Left lung (tissue), 14 donors: ENCODE measurements at places on chromosomes 11 and 22.

- peak overlapping the region; percentile 98 for H3K4me3 ChIP-seq
- H3K27ac ChIP-seq = peak overlapping the region; percentile 80
- H3K36me3 ChIP-seq = peaks cover 32% of the 10 kb centered on the region
- H3K27me3 ChIP-seq = no peaks in the 10 kb centered on the region
- H3K4me1 ChIP-seq = peaks cover 6% of the 10 kb centered on the region
Measured at GRCh38 chr22:23716811-23717801, 26.3 kb downstream of the RGL4 start.

- DNase-seq = no peak
- H3K27ac ChIP-seq = no peak overlapping the region
- no peak overlapping the region for H3K4me3 ChIP-seq
Measured at GRCh38 chr11:67090717-67091116, 28.3 kb upstream of the KDM2A start.

- H3K4me3 ChIP-seq = no peak overlapping the region
- no peaks in the 10 kb centered on the region for H3K4me1 ChIP-seq
- H3K36me3 ChIP-seq = no peaks in the 10 kb centered on the region
- no peak for DNase-seq
- H3K27ac ChIP-seq = no peak overlapping the region
- H3K27me3 ChIP-seq = no peaks in the 10 kb centered on the region
Measured at GRCh38 chr11:104130161-104130560, 33.8 kb downstream of the PDGFD start.

- H3K36me3 ChIP-seq = peaks cover 4% of the 10 kb centered on the region
- no peaks in the 10 kb centered on the region for H3K4me1 ChIP-seq
- no peak overlapping the region for H3K27ac ChIP-seq
Measured at GRCh38 chr22:43535336-43535735, 123.5 kb downstream of the MPPED1 start.

- no peaks in the 10 kb centered on the region for H3K36me3 ChIP-seq
- no peak for DNase-seq
- no peak overlapping the region for H3K27ac ChIP-seq
- H3K27me3 ChIP-seq = no peaks in the 10 kb centered on the region
- H3K4me1 ChIP-seq = peaks cover 8% of the 10 kb centered on the region
Measured at GRCh38 chr11:46850829-46851380, 4.8 kb upstream of the CKAP5 start.

- H3K27ac ChIP-seq = no peak within 1 kb of the TSS
- H3K36me3 ChIP-seq = no peaks in the 10 kb centered on the region
- DNase-seq = peak; percentile 56
- peak within 1 kb of the TSS; percentile 32 for H3K4me3 ChIP-seq
- peaks cover 36% of the 10 kb centered on the region for H3K4me1 ChIP-seq
Measured at GRCh38 chr11:79440571-79441460, at the start of gene TENM4. Gene TENM4, minus strand, starts transcription at chr11:79441030. Its CDS starts 371,086 bp downstream, at chr11:79069944.

DNA sequence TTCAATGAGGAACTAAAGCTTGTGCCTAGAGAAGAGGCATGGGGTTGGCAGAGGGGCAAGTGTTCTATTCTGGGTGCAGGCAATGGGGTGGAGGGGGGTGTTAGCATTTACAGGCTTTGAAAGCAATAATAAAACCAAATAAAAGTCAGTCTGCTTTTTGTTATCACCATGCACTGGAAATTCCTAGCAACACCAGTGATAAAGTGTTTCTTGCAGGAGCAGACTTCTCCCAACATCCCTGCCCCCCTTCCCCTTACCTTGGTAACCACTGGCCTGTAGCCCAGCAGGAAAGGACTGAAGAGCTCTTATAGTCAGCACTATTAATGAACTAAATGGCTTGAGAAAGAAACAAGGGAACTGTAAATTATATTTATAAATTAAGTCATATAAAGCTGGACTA is 65.2 kb upstream of the SESN3 start:
- no peaks in the 10 kb centered on the region for H3K27me3 ChIP-seq
- no peak for DNase-seq
- peaks cover 8% of the 10 kb centered on the region for H3K4me1 ChIP-seq
- H3K27ac ChIP-seq = peak overlapping the region; percentile 7
- no peak overlapping the region for H3K4me3 ChIP-seq
- H3K36me3 ChIP-seq = no peaks in the 10 kb centered on the region

DNA sequence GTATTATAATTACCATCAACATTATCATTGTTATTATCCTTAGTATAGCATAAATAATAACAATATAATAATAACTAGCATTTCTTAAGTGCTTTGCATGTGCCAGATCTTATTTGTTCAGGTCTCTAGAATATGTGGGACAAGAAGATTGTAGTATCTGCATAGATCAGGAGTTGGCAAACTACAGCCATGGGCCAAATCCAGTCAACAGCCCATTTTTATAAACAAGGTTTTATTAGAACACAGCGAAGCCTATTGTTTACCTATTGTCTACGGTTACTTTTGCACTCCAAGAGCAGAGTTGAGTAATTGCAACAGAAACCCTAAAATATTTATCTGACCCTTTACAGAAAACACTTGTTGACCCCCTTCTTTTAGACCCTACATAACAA is 81.4 kb downstream of the SLC1A2 start:
- no peaks in the 10 kb centered on the region for H3K36me3 ChIP-seq
- no peak overlapping the region for H3K27ac ChIP-seq
- H3K4me3 ChIP-seq = no peak overlapping the region
- no peak for DNase-seq
- H3K27me3 ChIP-seq = no peaks in the 10 kb centered on the region

GRCh38 chr11:123560006-123560405 is 94.4 kb downstream of the SCN3B start:
- H3K27ac ChIP-seq = no peak overlapping the region
- H3K27me3 ChIP-seq = peaks cover 42% of the 10 kb centered on the region
- H3K4me1 ChIP-seq = no peaks in the 10 kb centered on the region
- peak; percentile 66 for DNase-seq
- no peaks in the 10 kb centered on the region for H3K36me3 ChIP-seq
- H3K4me3 ChIP-seq = peak overlapping the region; percentile 21

GRCh38 chr11:9347100-9347499 is 32.7 kb upstream of the TMEM41B start:
- H3K36me3 ChIP-seq = no peaks in the 10 kb centered on the region
- no peak for DNase-seq
- H3K4me1 ChIP-seq = no peaks in the 10 kb centered on the region
- H3K4me3 ChIP-seq = no peak overlapping the region

DNA sequence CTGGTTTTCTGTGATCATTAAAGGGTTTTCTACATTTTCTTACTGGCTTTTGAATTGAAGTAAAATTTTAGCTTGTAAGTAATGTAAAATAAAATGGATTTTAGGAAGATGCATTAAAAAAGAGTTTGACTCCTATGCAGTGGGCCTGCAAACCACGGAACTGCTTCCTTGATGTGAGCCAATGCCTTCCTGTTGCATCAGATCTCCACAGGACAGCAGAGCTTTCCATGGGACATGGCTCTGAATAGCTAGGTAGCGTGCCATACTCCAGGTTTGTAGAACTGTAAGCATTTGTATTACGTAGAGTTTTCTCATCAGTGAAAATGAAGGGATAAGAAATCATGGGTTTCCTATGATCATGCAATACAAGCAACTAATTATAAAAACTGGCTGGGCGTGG is 133.4 kb downstream of the SWAP70 start:
- no peak for DNase-seq
- no peak overlapping the region for H3K27ac ChIP-seq
- no peaks in the 10 kb centered on the region for H3K4me1 ChIP-seq
- H3K27me3 ChIP-seq = no peaks in the 10 kb centered on the region

- no peak overlapping the region for H3K27ac ChIP-seq
- no peaks in the 10 kb centered on the region for H3K4me1 ChIP-seq
- no peak for DNase-seq
- peaks cover 16% of the 10 kb centered on the region for H3K27me3 ChIP-seq
Measured at GRCh38 chr22:23571486-23571885, 8.6 kb downstream of the IGLL1 start.

DNA sequence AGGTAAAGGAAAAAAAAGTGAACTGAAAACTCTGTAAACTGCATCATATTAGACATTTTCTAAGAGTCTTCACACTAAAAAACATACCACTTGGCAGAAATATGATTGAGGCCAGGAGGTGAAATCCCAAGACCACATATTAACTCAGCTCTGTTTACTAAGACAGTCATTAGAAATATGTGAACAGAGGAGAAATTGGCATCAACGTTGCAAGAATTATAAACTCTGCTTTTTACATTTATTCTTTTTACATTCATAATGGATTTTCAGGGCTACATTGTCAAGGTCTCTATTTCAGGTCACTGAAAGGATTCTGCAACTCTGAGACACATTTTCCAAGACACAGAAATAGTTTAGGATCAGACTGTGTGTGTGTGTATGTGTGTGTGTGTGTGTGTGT is 1364.0 kb downstream of the LRRC4C start:
- H3K27me3 ChIP-seq = no peaks in the 10 kb centered on the region
- no peak overlapping the region for H3K27ac ChIP-seq
- H3K4me1 ChIP-seq = no peaks in the 10 kb centered on the region
- DNase-seq = no peak
- no peaks in the 10 kb centered on the region for H3K36me3 ChIP-seq

GRCh38 chr11:40293655-40294348 is 1165.7 kb downstream of the LRRC4C start:
- no peaks in the 10 kb centered on the region for H3K4me1 ChIP-seq
- peak; percentile 39 for DNase-seq
- H3K27ac ChIP-seq = peak overlapping the region; percentile 67
- no peaks in the 10 kb centered on the region for H3K27me3 ChIP-seq

DNA sequence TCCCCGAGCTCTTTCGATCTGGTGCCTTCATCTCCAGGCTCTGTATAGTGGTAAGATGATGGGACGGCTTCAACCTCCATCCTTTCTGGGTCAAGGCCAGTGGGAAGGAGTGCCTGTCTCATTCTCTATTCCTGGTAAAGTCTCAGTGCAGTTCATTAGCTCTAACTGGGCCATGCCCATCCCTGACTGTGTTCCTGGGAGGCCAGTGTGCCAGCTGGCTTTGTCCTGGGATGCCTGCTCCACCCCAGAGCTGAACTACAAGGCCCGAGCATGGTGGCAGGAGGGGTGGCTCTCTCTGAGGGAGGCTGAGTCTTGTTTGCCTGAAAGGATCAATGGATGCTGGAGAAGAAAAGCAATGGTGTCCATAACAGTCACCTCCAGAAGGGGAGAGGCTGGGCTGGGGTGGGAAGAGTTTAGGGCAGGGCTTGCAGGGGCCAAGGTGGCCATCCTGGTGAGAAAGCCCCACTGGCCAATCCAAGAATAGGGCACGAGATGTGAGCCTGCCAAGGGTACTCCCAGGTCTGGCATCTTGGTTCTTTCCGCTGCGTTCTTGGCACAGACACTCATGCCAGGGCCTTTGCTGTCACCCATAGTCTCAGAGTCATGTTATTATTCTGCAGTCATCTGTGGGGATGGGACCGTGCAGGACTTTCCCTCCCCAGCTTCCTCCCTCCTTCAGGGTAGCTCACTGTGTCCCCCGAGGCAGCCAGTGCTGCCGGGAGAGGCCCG is 60.1 kb downstream of the PARVB start:
- H3K27me3 ChIP-seq = no peaks in the 10 kb centered on the region
- H3K27ac ChIP-seq = no peak overlapping the region
- H3K4me1 ChIP-seq = no peaks in the 10 kb centered on the region
- H3K4me3 ChIP-seq = no peak overlapping the region

GRCh38 chr22:31329453-31330215 is 16.5 kb downstream of the PATZ1 start:
- no peak overlapping the region for H3K4me3 ChIP-seq
- no peaks in the 10 kb centered on the region for H3K4me1 ChIP-seq
- no peaks in the 10 kb centered on the region for H3K36me3 ChIP-seq
- H3K27ac ChIP-seq = no peak overlapping the region
- no peak for DNase-seq

DNA sequence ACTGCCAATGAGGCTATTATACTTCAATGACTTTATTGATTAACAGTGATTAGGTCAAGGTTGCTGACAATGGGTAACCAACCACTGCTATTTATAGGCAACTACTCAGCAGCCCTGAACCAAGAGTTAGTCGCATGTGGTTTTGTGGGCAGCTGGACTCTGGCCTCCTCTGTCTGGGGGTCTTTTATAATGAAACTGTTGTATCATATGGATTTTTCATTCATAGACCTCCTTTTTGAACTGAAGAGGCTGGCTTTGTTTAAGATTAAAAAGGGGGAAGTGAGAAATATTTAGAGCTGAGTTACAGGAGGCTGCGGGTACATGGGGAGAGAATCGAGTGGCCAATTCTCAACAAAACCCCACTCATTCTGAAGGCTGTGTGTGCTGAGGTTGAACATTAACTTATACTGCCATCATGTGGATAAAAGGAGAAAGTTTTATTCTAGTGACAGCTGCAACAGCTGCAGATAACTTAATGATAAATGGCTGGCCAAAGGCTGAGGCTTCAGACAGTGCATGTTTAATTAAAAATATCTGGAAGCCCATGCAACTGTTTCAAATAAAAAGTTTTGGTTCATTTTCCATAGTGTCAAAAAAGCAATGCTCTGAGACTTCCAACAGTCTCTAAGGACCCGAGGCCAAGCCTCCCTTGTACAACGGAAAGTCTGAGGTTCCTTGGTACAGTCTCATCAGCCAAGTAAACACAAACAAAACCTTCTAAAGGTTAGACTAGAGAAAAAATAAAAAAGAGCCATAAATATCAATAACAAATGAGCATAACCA is 682.6 kb downstream of the KCNA4 start:
- DNase-seq = no peak
- H3K27ac ChIP-seq = no peak overlapping the region
- no peaks in the 10 kb centered on the region for H3K27me3 ChIP-seq
- H3K36me3 ChIP-seq = no peaks in the 10 kb centered on the region
- no peak overlapping the region for H3K4me3 ChIP-seq

DNA sequence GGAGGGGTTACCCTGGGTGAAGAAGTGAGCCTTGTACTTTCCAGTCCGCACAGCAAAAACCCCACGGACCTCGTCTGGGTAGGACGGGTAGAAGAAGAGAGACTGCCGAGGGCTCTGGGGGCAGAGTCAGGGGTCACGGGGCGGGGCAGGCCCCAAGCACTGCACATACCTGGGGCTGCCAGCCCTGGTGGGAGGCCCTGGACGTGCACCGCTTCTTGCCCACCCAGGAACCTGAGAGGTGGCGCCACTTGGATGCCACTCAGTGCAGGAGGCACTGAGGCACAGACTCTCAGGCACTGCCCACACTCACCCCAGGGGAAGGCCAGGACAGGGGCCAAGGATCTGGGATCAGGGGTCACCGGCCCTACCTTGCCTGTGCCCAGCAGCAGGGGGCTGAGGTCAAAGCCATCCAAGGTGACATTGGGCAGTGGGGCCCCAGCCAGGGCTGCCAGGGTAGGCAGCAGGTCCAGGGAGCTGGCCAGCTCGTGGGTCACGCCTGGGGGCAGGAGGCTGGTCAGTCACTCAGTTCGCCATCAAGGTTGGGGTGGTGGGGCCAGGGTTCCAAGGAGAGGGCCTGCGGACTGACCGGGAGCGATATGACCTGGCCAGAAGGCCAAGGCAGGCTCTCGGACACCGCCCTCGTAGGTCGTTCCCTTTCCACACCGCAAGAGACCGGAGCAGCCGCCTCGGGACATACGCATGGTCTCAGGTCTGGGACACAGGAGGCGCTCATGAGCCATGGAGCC is 2.2 kb downstream of the ARSA start:
- H3K36me3 ChIP-seq = no peaks in the 10 kb centered on the region
- H3K4me1 ChIP-seq = peaks cover 50% of the 10 kb centered on the region
- no peak overlapping the region for H3K4me3 ChIP-seq
- no peaks in the 10 kb centered on the region for H3K27me3 ChIP-seq
- H3K27ac ChIP-seq = no peak overlapping the region
- no peak for DNase-seq
